ENCODE measurements at places on chromosomes 6 and 20.
A peak's percentile ranks its signal among the peaks of the same experiment; 100 is the strongest.

DNA sequence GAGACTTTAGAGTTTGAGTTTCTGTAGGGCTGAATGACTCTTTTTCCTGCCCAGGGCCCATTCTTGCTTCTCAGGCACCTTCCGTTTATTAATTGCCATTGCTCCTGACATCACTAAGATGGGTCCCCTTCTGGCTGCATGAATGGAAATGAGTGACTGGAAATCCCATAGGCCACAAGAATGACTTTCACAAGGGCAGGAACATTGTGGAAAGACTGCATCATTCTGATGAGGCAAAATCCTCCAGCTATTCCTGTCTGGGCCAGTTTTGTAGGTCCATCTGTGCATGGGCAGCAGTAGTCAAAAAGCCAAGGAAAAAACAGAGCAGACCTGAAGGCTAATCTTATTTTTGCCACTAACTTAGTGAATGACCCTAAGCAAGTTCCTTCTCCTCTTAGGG lies 19.3 kb downstream of the TMEM74B start:
- DNase-seq: no peak

- no peak for DNase-seq
Observed at GRCh38 chr6:36025260-36025931, 955 bp upstream of the SLC26A8 start.

DNA sequence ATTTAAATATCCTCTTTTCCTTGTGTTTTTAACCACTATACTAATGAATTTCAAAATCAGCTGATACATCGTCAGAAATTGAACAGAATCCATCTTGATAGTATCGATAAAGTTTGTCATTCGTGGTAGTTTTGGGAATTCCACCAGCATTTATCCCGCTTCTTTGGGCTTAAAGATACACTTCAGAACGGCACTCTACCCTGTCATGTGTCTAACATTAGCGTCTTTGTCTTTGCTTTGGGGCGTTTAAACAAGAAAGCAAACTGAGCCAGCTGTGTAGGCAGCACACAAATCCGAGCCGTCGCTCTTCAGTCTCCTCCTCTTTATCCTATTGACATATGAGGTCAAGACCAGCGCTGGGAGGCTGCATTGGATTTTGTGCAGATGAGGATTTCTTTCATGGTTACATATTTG lies 27.5 kb upstream of the NHSL1 start:
- DNase-seq: no peak

- no peak for DNase-seq
Observed at GRCh38 chr20:43710370-43711044, 16.3 kb downstream of the GTSF1L start.

GRCh38 chr20:57108218-57108617 lies 158.2 kb downstream of the BMP7 start:
- DNase-seq: no peak

DNA sequence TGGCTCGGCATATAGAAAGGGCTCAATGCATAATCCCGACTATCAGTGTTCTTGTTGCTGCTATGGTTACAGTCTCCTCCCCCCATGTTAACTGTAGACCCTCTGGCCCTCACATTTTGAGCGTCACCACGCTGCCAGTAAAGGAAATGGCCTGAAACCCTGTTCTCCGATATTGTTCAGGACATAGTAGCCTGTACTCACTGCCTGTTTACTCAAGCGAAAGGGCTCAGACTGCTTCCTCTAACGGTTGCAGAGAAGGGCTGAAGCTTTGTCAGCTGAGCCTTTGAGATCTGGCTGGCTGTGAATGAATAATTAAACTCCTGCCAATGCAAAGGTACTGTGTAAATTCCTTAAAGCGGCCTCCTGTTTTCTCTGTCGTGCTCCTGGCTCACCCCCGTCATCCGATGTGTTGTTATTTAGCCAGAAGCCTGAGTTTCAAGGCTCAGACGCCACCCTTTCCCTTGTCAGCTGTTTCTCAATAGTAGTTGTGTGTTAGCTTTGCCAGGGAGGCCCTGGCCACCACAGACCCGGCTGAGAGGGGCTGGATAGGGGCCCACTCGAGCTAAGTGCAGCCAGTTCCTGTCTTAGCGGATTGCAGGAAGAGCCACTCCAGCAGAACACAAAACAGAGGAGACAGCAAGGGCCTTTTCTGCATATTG lies 31.2 kb upstream of the RALGAPA2 start:
- peak; percentile 89 for DNase-seq

- no peak for DNase-seq
Observed at GRCh38 chr6:118397671-118398465, 150.2 kb upstream of the PLN start.

- no peak for DNase-seq
Observed at GRCh38 chr6:167811040-167811439, 15.7 kb upstream of the AFDN start.

- no peak for DNase-seq
Observed at GRCh38 chr6:45691426-45691825, 313.7 kb upstream of the SUPT3H start.

- DNase-seq: no peak
Observed at GRCh38 chr20:20267685-20268370, 100.1 kb upstream of the INSM1 start.

- DNase-seq: no peak
Observed at GRCh38 chr6:23435126-23435525, 690.9 kb upstream of the NRSN1 start.

- DNase-seq: peak; percentile 71
Observed at GRCh38 chr20:2751878-2752566, 48.4 kb downstream of the CPXM1 start.

- no peak for DNase-seq
Observed at GRCh38 chr6:14660806-14661579, 543.4 kb downstream of the CD83 start.

- DNase-seq: peak; percentile 70
Observed at GRCh38 chr6:15299430-15300131, 53.7 kb downstream of the JARID2 start.

DNA sequence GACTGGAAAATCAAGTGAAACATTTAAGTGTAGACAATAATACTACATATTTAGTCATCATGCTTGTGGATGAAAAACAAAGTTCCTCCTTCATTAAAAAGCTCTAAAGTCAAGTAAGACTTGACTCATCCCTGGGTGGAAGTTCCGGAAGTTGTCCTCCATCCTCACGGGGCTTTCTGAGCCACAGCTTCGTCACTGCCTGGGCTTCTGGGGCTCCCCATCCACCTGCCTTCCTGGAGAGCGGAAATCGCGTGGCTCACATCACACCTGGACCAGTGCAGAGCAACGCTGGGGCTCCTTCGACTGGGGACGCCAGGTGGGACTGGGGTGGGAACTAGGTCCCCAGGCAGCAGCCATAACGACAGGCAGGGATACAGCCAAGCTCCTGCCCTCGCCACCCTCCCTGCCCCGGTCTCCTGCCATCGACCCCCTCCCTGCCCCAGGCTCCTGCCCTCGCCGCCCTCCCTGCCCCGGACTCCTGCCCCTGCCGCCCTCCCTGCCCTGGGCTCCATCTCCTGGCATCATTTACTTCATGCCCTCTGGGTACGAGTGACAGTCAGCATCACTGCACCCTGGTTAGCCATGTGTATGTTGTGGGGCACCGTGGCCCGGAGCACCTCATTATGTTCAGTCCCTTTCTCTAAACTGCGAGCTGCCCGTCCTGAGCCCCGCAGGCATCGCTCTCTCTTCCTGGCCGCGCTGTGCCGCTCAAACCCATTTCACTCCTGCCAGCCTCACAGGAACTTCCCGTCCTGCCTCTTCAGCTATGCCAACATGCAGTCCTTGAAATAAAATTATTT lies 12.9 kb downstream of the THBS2 start:
- no peak for DNase-seq

DNA sequence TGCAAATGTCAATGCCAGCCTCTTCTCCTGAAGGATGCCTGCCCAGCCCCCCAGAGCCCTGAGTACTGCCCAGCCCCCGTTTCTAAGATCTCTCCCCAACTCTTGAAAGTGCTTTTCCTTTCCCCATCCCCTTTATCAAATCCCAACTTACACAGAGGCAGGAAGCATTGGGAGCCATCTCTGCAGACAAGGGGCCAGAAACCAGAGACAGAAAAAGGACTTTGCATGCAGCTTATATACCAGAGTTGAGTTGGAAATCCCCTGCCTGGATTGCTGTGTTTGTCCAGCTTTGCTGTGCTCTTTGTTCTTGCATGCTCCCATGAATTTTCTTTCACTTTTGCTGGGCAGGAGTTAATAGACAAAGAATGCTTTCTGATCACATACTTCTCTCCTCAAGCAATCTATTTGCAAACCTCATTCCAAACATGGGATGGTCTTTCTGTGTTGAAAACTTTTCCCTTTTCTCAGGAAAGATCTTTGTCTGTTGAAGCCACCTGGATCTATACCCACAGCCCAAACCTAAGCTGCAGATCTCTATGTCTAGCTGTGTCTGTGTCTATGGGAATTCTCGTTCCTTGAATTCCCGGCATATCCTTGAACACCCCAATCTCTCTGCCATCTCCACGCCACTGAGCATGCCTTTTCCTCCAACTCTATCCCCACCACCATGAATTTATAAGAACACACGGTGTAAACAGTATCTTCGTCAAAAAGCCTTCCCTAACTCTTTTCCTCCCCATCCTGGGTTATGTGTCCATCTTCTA lies at the start of gene UBD:
Gene UBD (minus strand): TSS at position 209 of the 764 bp plus-strand sequence. CDS start 31 bp downstream, at position 178.
- no peak for DNase-seq

GRCh38 chr6:165774903-165775601 lies 112.0 kb upstream of the PDE10A start:
- DNase-seq: no peak

GRCh38 chr20:17614176-17614811 lies 44.4 kb downstream of the DSTN start:
- DNase-seq: peak; percentile 97

- no peak for DNase-seq
Observed at GRCh38 chr6:33691456-33692077, 19.9 kb downstream of the UQCC2 start.

GRCh38 chr6:149881066-149881766 lies 16.7 kb downstream of the RAET1E start:
- no peak for DNase-seq

DNA sequence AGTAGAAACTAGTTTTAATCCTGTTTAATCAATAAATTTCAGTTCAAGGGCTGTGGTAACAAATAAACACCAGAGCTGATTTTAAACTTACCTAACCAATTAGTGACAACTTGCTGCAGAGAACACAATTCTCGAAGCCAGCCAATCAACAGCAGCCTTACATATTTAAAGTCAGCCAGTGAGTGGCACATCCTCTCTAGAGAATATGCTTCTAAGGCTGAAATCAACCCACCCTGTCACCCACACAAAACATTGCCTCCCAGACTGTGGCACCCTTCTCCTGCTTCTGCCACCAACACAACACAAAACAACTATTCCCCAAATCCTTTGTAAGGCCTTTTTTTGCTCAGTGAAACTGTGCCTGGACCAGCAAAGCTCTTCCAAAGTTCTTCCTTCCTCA lies 306.0 kb downstream of the EYA4 start:
- no peak for DNase-seq

DNA sequence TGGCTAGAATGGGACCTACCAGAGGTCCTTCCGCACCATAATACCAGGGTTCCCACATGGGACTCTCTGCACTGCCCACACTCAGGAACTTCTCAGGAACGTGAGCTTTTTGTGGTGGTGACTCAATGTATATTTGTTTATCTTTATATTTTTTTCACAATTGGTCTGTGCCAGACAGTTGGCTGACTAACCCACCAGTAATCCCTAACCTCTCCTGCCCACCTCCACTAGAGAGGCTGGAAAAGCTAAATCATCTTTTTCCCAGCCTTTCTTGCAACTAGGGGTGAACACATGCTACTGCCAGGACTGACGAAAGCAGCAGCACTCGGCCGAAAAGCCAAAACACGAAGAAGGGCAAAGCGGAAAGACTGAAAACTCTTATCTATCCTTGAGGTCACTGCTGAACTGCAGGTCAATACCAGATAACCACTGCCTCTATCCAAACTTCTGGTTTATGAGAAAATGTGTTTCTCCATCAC lies 112.9 kb downstream of the TRERF1 start:
- no peak for DNase-seq

GRCh38 chr6:119791736-119792135 lies 442.2 kb upstream of the MAN1A1 start:
- no peak for DNase-seq

DNA sequence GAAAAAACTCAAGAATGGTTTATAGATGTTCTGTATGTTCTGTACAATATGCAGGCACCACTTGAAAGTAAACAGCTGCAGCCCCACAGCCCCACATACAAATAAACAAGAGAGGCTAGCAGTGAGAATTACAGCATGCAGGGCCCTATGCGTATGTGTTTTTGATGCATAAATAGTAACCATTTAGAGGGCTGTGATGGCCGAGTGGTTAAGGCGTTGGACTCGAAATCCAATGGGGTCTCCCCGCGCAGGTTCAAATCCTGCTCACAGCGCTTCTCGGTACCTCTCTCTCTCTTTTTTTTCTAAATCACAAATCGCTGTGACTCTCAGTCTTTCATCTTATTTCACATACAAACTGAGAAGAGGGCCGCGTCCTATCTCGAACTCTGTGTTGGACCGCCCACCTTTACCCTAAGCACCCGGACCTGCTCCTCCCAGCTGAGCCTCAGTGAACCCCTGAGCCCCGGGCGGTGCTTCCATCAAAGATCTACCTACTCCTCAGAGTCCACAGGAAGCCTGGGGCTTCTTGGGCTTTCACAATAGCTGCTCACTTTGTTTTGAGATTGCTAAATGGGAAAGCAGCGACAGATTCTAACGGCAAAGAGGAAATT lies 37.7 kb upstream of the PRSS16 start:
- no peak for DNase-seq

- peak; percentile 59 for DNase-seq
Observed at GRCh38 chr6:3351829-3352524, 93.2 kb downstream of the PSMG4 start.

- DNase-seq: no peak
Observed at GRCh38 chr20:25160467-25160866, 35.0 kb upstream of the ENTPD6 start.

DNA sequence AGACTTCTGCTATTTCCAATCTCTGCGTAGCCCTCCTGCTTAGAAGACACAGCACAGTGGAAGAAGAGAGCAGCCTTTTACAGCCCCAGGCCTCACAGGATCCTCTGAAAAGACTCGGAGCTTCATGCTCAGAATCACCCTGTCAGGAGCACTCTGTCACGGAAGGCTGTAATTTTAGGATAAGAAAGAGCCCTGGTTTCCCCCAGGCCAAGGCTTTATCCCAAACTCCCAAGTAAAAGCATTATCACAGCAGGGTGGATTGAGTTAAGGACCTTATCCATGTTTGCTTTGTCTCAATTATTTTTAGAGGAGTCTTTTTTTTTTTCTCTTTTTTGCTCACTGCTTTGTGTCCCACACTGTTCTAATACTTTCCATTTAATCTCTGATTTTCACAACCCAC lies 39.2 kb downstream of the ANKS1A start:
- DNase-seq: no peak

DNA sequence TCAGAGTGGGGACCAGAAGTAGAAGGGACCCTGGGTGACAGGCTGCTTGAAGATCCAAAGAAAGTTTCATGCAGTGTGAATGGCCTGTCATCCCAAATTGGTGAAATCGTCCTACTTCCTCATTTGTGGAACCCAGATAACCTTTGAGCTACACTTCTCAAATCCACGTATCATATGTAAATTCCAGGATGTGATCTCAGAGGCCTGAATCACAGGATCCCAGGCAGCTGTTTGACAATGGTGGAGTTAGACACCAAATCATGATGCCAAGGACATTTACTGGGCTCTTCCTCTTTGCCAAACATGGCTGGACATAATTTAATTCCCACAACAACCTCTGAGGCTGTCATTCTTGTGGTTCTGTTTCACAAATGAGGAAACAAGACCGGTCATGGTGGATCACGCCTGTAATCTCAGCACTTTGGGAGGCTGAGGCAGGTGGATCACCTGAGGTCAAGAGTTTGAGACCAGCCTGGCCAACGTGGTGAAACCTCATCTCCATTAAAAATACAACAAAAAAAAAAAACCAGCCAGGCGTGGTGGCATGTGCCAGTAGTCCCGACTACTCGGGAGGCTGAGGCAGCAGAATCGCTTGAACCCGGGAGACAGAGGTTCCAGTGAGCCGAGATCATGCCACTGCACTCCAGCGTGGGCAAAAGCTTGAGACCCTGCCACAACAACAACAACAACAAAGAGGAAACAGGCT lies 39.9 kb upstream of the TTPAL start:
- DNase-seq: no peak
